Anterior cingulate cortex (tissue), 58 donors: ENCODE measurements at places on chromosomes 11 and 22.

DNA sequence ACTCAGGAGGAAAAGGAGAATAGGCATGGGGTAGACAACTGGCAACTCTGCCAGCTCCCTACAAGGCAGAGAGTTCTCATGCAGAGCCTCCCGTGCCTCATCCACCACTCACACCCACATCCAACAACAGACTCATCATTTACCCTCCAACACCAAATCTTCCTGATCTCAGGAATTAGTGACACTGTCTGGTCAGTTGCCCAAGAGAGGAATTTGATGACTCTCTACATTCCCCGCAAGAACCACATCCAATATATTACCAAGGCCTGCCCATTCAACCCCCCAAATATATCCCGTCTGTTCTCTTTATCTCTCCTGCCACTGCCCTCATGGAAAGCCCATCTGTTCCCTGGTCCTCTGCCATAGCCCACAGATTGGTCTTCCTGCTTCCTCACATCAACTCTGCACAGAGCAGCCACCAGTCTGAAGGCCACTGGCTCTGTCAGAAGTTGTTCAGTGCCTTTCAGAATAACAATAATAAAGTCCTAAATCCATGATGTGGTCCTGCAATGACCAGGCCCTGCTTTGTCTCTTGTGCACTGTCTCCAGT is 57.5 kb upstream of the CD82 start:
- DNase-seq, result no peak

DNA sequence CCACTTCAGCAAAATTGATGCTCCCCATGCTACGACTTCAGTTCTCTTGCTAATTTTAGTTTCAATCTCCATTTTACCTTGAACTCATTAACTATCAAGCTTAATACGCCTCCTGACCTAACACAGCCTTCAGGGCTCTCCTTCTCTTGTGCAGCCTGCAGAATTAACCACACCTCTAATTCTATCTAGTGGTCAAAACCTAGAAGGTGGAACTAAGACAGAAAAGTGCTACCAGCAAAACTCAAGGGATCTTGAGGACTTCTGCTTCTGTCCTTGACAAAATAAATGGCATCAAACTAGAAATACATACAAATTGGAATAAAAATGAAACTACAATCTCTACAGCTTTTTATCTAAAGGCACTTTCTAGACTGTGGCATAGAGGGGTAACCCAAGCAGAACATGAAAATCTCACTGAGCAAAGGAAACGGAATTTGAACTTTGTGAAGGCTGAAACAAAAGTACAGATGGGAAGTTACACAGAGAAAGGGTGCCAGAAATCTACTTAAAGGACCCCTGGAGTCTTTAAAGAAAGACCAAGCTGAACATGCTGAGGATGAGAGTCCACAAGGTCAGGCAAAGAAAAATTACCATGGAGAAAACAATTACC is 10.7 kb downstream of the CWF19L2 start:
- DNase-seq, result no peak

DNA sequence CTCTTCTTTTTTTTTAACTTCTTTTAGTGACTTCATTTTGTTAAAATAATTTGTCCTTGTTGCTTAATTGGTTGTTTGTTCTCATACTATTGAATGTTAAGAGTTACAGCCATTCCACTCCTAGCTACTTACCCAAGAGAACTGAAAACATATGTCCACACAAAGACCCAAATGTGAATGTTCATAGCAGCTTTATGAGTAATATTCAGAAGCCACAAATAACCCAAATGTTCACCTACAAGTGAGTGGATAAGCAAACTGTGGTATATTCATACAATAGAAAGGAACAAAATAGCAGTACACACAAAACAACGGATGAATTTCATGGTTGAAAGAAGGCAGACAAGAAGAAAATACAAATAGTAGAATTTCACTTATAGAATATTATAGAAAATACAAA is 1.4 kb upstream of the OR4D11 start:
- no peak for DNase-seq

GRCh38 chr22:19057999-19058491 is 64.2 kb downstream of the DGCR2 start:
- no peak for DNase-seq

GRCh38 chr11:45852712-45853101 is 5.4 kb downstream of the CRY2 start:
- DNase-seq, result no peak

GRCh38 chr22:35269630-35270029 is 12.3 kb downstream of the HMGXB4 start:
- DNase-seq, result no peak

DNA sequence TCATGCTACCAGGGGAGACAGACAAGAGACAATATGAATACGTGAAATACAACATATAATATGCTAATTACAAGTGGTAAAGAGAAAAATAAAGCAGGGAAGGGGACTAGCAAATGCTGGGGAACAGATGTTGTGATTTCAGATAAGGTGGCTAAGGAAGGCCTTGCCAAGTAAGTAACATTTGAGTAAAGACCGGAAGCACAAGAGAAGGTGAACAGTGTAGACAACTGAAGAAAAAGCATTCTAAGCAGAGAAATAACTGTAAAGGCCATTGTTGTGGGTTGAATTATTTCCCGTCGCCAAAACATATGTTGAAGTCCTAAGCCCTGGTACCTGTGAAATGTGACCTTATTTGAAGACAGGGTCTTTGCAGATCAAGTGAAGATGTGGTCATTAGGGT is 63.7 kb upstream of the EED start:
- DNase-seq, result no peak

DNA sequence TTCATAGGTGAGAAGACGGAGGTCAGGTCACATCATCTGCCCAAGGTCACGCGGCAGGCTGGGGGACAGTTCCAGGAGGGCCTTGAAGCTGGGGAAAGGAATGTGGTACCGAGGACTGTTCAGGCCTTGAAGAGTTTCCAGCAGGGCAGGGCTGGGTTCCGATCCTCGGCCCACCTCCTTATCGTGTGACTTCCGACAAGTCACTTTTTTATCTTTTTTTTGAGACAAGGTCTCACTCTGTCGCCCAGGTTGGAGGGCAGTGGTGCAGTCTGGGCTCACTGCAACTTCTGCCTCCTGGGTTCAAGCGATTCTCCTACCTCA is 623 bp downstream of the NDUFS8 start:
- no peak for DNase-seq
